ENCODE measurements at places on chromosomes 1 and 21.

DNA sequence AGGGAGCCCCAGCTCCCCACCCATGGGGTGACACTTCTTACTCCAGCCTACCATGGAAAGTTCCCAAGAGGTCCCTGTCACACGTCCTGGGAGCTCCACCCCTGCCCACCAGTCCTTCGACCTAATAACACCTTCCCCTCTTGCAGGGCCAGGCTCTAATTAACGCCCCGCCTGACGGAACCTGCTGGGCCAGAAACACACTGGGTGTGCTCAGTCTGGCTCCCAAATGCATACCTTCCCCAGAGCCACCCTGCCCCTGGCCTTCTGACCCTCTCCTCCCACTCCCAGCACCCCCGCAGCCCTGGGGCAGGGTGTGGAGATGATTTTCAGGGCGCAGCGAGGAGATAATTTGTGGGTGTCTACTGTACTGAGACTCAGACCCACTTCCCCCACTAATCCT is 20.6 kb downstream of the PGLYRP3 start:
- no peak for DNase-seq

GRCh38 chr1:26768755-26769154 is 19.0 kb upstream of the PIGV start:
- DNase-seq = peak; percentile 49

- DNase-seq = no peak
Measured at GRCh38 chr1:45328680-45329079, 2.0 kb downstream of the HPDL start.

DNA sequence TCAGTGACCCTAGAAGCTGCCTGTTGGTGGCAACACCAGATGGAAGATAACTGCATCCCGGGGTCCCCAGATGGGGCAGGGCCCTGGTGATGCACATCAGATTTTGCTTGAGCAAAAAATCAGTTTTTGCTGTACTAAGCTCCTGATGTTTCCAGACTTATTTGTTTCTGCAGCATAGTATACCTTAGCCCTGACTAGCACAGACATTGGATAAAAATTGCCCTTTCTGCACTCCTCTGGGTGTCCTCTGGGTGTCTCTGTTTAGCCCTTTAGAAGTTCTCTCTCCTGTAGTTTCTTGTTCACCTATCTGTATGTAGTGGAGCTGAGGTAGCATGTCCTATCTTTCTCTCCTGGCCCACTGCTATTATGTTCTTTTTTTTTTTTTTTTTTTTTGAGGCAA is 30.3 kb upstream of the PLA2G2C start:
- no peak for DNase-seq

GRCh38 chr1:16218014-16218673 is 5.7 kb upstream of the ARHGEF19 start:
- DNase-seq = no peak

- DNase-seq = no peak
Measured at GRCh38 chr1:14800500-14801076, 202.1 kb downstream of the KAZN start.

GRCh38 chr1:31751822-31752241 is 12.3 kb downstream of the ADGRB2 start:
- DNase-seq = no peak

DNA sequence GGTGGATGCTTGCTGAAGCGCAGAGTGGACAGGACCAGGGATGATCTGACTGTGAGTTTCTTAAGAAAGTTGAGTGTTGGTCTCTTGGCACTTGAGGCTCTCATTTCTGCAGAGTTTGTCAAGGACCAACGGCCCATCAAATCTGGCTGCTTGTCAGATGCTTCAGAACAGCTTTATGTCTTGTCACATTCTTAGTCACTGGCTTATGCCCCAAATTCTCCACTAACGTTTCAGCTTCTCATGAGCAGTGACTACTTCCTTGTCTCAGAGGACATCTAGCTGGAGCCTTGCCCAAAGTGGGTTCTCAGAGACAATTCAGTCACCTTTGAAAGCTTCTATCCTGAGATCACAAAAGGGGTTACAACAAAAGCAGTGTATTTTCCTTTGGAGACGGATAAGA is 92.3 kb downstream of the ST6GALNAC5 start:
- DNase-seq = no peak

DNA sequence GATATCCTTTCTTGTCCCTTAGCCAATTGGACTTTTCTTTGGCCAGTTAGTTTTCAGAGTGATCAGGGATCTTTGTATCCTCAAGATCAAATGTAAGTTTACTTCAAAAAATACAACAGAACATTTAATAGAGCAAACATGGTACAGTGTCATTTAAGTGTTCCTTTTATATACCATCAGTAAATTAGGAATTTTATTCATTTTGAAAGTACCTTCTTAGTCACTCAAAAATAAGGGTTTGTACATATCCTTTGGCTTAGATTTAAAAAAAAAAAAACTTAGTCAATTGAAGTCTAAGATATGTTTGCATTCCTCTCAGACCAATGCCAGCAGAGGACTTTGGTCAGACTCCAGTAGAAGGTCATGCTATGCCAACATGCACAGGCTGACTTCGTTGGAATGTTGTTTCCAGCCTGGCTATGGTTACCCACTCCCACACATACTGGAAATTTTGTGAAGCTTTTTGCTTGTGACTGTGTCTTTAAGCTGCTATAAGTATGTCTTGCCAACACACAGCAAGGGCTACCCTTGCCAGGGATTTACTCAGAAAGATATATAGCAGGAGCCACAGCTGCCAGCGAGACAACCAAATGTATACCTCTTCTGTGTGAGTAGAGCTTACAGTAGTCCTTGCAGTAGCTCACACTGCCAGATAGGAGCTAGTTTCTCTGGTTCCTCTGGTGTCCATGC is 81.5 kb upstream of the LRIF1 start:
- no peak for DNase-seq

- DNase-seq = no peak
Measured at GRCh38 chr1:119799599-119800177, 11.6 kb downstream of the REG4 start.

DNA sequence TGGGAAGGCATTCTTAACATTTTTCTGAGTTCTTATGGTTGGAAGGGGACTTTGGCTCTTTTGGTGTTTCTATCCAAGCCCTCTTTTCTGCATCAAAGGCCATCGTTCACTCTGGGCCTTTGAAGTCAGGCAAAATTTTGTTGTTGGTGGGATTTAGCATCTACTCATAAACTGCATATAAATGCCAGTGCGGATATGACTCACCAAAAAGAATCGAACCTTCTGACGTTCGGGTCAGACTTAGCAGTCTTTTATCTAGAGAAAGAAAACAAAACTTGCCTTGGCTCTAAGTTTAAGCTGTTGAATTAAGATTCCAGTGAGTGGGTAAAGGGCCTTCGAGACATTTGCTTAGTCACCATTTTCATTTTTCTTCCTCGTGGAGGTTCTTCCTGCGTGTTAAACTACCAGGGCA is 51.4 kb downstream of the EVA1C start:
- DNase-seq = no peak

DNA sequence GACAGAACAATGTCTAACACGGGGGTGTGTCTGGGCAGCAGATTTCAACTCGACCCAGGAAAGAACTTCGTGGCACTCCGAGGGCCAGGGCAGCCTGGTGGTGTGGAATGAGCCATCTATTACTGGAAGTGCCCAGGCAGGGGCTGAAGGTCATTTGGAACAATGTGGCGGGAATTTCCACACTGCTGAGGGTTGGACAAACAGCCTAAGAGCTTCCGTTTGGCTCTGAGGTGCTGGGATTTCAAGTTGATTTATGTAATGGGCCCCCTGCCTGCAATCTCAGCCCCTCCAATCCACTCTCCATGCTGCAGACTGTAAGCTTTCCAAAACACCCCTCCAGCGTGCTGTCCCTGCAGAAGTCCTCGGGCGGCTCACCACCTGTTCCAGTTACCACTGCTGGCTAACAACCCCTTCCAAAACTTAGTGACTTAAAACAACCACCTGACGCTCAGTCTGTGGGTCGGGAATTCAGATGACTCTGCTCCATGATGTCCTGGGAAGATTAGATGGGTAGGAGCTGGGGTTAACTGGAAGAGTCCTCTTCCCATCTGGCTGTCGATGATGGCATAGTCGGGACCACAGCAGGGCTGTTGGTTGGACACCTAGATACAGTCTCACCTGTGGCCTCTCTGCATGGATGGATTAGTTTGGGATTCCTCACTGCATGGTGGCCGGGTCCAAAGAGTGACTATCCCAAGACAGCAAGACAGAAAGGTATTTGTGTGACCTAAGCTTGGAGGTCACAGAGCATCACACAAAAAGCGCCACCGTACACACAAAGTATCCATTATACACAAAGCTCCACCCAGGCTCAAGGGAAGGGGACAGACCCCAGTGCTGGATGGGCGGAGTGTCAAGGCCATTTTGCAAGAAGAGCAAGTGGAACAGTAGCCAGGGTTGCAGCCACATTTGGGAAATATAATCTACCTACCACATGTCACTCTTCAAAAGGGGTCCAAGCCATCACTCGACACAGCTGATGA is 89.7 kb upstream of the IFFO2 start:
- DNase-seq = no peak

DNA sequence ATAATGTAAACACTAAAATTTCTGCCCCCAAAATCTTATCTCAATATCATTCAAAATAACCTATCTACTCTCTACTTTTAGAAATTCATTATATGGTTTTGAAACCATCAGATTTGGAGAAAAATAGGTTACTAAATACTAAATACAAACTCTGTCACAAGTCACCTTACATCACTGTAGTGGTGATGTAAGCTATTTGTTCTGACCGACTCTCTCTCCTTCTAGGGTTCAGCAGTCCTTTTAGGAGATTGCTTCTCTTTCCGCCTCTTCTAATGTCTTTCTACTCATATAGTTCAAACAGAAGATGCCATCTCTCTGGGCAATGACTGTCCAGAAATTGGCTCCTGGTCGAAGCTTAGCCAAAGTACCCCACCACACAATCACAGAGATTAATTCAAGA is 93.1 kb downstream of the EPS15 start:
- DNase-seq = no peak

- no peak for DNase-seq
Measured at GRCh38 chr1:74375376-74375775, 137.0 kb downstream of the LRRC53 start.

GRCh38 chr1:114723915-114724314 is 7.3 kb upstream of the NRAS start:
- DNase-seq = no peak

DNA sequence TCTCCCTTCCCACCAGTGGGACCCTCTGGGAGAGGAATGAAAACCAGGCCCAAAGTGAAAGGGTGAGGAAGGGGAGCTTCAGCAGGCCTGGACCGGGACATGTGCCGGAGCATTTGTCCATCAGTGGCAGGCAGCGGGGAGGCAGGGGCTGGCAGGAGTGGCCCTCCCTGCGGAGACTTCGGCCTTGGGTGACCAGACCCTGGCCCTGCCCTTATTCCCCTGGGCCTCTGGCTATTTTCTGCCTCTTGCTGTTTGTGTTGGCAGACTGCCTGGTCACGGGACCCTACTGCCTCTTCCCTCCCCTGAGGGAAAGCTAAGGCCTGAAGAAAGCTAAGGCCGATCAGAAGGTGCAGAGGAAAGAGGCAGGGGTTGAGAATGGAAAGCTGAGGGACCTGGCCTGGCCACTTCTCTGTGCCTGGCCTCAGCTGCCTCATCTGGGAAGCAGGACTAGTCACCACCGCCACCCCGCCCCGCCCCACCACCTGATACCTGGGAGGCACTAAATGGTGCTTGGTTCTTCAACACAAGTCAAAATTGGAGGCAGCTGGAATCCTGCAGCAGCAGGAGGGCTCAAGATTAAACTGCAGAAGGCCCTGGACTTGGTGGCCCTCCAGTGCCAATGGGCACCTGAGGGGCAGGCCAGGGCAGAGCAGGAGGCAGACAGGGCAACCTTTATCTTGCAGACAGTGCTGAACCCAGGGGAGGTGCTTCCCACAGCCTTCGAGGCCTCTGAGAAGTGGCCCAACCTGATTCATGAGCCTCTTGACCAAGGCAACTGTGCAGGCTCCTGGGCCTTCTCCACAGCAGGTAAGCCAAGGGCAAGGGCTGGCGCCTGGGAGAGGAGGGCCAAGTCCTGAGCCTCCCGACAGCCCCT is 7.9 kb downstream of the TINAGL1 start:
- DNase-seq = no peak

- peak; percentile 77 for DNase-seq
Measured at GRCh38 chr1:2255420-2256369, 27.6 kb downstream of the SKI start.

GRCh38 chr1:230868736-230869385 is 540 bp upstream of the C1orf198 start:
- DNase-seq = no peak

DNA sequence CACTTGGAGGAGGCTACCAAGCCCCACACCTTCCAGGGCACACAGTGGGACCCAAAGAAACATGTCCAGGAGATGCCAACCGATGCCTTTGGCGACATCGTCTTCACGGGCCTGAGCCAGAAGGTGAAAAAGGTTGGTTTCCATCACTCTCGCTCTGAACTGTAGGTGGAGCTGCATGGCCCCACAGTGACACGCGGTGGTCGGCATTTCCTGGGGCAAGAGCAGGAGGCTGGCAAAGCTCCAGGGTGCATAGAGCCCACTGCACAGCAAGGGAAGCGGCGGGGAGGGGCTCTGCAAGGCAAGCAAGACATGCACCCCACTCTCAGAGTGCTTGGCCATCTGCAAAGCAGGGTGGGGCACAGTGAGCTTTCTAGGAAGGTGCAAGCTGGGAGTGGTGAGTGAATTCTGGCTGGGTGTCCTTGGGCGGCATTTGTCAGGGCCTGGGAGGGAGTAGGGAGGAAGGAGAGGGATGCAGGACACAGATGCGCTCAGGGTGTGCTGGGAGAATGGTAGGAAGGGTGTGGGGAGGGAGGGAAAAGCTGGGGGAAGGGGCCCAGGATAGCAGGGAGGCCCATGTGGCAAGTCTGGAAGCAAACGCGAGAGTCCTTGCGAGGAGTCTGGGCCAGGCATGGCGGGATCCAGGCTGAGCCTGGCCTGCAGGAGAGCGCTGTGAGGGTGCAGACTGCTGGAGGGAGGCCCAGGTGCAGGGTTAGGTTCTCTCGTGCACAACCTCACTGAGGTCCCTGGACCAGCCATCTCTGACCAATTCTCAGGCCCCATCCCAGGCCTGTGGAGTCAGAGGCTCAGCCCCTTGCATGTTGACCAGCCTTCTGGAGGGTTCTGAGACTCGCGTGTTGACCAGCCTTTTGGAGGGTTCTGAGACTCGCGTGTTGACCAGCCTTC is 11.0 kb downstream of the TRPM2 start:
- DNase-seq = no peak

- DNase-seq = no peak
Measured at GRCh38 chr1:29415156-29415830, 179.0 kb downstream of the PTPRU start.

GRCh38 chr1:198287916-198288315 is 131.1 kb downstream of the NEK7 start:
- no peak for DNase-seq

GRCh38 chr1:13809461-13810159 is 109.6 kb downstream of the PRDM2 start:
- no peak for DNase-seq

- DNase-seq = no peak
Measured at GRCh38 chr1:209900734-209901133, 37.3 kb upstream of the SYT14 start.

GRCh38 chr21:42022091-42022430 is 11.9 kb upstream of the ZBTB21 start:
- DNase-seq = no peak

GRCh38 chr1:5001466-5001865 is 347.1 kb downstream of the AJAP1 start:
- DNase-seq = no peak

GRCh38 chr1:236808564-236809130 is 13.6 kb downstream of the MTR start:
- no peak for DNase-seq
